HFFc6 (cell line): ENCODE measurements at places on chromosomes 6 and 20. TPM values are rescaled to one million over a fixed set of nuclear protein-coding genes. Genes with fewer than 3 reads are reported as not detected.

The ARFGEF3 gene
- 0.02 to 0.12 TPM (median 0.09 TPM) in 3 replicates for total RNA-seq

The POM121L2 gene
- total RNA-seq, result not detected in 3 replicates

DNA sequence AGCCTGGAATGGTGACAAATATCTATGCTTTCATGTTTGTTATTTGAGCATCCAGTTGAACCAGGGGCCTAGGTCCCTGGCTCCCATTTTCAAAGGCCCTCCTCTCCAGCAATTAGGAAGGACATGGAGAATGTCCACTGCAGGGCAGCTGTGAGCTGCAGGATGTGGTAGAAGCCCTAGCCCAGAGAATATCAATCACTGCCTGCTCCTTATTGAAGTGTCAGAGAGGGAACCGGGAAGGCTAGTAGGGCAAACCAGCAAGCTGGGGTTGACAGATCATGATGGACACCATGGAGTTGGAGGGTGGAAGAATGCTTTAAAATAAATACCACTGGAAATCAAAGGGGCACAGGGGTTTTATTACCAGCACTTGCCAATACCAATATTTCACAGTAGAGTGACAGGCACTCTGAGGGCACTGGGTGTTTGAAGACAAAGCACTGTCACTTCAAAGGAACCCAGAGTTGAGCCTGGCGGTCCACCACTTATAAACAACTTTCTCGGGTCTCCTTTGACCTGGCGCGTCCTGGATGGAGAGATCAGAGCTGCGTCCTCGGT, 47.7 kb downstream of the ZNF831 start:
- no peak for DNase-seq

DNA sequence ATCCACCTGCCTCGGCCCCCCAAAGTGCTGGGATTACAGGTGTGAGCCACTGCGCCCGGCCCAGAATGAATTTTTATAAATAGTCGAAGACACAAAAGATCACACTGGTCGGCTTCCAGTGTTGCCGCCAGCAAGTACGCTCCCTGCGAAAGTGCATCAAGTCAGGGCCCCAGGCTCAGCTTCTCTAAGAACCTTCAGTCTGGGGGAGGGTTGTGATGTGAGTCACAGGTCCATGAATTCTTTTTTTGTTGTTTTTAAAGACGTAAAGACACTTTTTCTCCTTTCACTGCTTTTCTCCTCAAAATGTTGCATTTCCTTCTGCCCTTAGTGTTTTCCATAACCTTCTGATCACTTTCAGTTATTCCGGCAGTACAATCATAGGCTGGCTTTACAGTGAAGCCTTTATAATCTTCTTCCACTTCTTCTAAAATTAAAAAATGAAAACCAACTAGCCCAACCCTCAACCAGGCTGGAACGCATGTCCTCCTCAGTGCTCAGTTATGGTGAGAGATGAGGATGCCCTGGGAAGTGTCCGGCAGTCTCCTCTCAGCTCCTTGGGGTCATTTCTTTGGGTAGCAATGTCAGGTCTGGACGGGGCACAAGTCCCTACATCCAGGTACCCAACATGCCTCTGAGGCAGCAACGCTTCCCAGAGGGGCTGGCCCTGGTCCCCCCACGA, 66.6 kb downstream of the CSE1L start:
- DNase-seq, result no peak

DNA sequence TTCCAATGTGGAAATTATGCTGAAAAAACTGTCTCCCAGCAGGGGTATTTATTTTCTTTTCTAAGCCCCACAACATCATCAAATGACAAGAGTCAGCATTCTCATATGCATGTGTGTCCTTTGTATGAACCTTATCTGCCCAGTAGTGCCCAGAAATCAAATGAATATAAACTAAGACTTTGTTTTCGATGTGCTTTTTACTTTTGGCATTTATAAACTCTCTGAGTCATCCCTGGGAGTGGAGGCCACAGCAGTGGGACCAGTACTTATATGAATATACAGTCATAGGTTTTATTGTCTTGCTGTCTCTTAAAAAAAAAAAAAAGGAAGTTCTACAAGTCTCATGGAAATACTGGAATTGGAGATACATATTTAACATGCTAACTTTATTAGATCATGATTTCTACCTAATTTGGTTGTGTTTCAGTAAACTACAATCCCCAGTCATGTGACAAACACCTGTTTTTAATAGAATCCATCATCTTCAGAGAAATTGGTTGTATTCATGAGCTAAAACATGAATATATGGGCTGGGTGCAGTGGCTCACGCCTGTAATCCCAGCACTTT, 99.2 kb upstream of the TMEM181 start:
- DNase-seq, result peak; percentile 65

DNA sequence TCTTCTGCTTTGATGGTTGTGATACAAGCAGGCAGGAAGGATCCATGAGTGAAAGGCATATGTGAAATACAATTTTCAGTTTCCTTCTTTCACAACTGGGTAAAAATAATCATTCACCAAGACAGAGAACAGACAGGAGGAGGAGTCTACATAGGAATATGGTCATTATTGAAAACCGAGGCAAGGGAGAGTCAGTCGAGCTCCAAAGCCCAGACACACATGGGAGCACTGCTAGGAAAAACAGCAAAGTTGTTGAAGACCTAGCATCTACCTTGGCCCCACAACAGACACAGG, 260.6 kb downstream of the ERMARD start:
- DNase-seq, result no peak

GRCh38 chr20:8145246-8146168, 13.4 kb downstream of the PLCB1 start:
- DNase-seq, result no peak

GRCh38 chr20:40583205-40583604, 105.8 kb downstream of the MAFB start:
- DNase-seq, result no peak

DNA sequence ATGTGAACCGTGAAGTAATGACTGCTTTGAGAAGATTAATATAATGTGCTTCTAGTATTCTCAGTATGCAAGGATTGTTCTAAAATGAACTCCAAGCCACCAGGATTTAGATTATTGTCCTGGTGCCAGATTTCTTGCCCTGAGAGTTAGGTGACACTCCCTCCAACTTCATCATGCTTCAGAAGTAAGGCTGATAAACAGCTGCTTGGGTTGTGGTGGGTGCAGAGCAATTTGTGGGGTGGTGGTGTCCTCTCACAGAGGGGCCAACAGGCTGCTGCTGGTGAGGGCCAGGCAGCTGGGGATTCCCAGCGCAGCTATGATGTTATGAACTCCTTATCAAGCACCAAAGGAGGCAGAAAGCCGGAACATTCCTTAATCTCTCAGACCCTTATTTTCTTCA, 114.6 kb downstream of the MCHR2 start:
- no peak for DNase-seq

DNA sequence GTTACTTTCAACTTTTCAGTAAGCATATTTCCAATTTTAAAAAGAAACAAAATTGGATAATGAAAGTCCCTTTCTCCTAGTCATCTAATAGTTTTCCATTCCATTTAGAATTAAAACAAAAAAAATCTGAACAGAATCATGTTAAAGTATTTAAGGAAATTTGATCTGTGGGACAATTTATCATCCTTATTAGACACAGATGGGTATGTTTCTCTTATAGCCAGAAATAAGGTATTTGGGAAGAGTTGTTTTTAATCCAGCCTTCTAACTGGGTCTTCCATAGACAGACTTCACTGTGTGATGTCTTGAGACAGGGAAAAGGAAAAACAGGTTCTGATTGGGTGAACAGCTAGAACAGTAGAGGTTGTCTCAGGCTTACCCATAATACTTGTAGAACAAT, 39.5 kb upstream of the STXBP5 start:
- no peak for DNase-seq

DNA sequence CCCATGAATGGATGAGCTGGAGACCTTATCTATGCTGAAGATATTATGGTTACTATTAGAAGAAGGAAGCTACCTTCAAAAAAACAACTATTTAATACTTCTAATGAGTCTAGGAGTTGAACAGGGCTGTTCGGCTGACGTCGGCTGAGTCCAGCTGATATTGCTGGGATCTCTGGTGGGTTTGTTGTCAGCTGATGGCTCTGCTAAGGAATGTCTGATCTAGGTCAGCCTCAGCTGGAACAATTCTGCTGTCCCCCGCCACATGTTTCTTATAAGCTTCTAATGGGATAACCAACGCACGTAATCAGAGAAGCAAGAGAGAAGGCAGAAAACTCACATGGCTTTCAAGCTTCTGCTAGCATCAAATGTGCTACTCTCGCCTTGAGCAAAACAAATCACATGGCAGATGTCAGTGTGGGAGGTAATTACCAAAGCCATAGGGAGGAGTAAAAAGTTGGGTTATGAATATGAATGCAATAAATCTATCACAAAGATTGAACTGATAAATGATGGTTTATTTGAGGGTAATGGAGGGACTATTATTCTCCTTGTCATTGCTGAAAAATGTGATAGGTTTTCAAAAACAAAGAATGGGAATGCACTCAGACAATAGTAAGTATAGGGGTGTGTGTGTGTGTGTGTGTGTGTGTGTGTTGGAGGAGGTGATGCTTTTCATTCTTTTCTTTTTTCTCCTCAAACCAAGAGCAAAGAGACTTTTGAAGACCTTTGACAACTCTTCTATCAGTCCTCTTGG, 71.5 kb downstream of the BTBD3 start:
- DNase-seq, result no peak
